ENCODE measurements at places on chromosomes 3 and 15. TPM values are rescaled to one million over a fixed set of nuclear protein-coding genes. Genes with fewer than 3 reads are reported as not detected.

GOLGA6A gene
- not detected for total RNA-seq

IL20RB gene
- total RNA-seq: 0.54 TPM

STRIT1 gene
- total RNA-seq: not detected

AMOTL2 gene
- total RNA-seq: 70.4 TPM

TBL1XR1 gene
- total RNA-seq: 192 TPM

GOLGA6L10 gene
- total RNA-seq: 0.94 TPM
